ENCODE measurements at places on chromosomes 13 and 19.

GRCh38 chr13:46168341-46168740 lies 13.6 kb downstream of the LCP1 start:
- no peak for DNase-seq

- DNase-seq, result no peak
Measured at GRCh38 chr19:41801792-41802211, 5.4 kb downstream of the CEACAM3 start.

DNA sequence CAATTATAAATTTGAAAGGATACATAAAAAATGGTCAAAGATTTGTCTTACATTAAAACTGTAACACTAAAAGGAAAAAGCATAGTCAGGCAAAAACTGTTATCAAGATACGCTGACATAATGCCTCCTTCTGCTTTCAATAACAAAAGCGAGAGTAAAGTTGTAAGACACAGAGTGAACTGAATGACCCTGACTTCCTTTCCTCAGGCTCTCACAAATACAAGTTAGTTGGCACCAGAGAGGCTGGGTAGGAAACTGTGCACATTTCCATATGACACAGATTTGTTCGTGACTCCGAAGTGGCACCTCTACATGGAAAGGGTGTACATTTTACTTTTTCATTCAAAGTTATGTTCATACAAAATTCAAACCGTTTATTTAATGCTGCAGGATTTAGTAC lies 15.4 kb downstream of the FGF14 start:
- DNase-seq, result no peak

- no peak for DNase-seq
Measured at GRCh38 chr13:71602344-71602743, 264.7 kb downstream of the DACH1 start.

DNA sequence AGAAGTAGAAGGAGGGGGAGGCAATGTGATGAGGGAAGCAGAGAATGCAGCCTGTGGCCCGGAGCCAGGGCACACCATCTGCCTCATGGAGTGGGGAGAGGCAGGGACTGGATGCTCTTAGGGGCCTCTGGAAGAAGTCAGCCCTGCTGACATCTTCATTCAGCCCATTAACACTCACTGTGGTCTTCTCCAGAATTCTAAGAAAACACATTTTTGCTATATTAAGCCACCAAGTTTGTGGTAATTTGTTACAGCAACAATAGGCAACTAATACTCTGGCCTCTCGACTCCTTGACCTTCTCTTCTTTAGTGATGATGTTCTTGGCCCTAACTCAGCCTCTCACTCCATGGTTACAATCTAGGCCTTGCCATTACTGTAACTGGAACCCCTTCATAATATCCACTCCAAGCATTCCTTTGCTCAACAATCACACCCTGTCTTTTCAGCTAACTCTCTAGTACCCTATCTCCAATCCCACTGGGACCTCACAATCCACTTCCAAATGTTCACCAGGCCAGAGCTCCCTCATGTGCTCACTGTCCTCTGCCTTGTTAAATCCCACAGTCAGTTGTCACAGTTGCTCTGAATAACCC lies 98.5 kb downstream of the MIPEP start:
- no peak for DNase-seq

- DNase-seq, result no peak
Measured at GRCh38 chr19:38557205-38557799, 60.5 kb downstream of the MAP4K1 start.

- DNase-seq, result no peak
Measured at GRCh38 chr13:43573802-43574514, 212.8 kb downstream of the ENOX1 start.

DNA sequence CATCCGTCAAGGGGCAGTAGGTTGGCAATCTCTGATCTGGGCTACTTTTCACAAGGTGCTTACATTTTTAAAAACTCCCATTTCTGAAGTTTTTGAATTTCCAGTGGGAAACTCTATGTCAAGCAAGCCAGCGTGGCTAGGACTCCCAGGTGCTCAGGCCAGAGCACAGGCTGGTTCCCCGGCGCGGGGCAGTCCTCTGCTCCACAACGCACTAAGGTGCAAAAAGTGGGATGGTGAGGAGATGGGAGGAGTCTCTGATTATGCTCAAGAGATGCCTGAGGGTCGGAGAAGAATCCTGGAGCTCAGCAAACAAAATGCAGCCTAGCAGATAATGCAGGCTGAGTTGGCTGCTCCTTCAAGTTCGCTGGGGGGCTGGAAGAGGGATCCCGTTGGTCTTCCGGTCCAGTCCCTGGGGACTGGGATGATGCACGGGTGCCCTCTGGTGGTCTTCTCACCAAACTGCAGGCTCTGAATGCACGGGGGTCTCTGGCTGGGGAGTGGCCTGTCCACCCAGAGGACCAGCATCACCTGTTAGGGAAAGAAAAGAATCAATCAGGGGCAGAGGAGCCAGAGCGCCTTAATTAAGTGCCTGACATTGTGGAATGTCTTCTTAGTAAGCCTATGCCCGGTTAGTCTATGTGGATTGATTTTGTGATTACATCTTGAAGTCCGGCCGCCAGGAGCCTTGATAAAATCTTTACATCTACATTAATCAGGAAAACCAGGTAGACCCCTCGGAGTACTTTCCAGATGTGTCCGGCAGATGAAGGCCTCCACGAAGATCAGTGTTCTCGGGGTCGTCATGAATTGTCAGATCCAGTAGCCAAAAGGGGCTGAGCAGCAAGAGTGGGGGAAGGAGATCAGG lies 244.4 kb upstream of the MAB21L1 start:
- peak; percentile 43 for DNase-seq

DNA sequence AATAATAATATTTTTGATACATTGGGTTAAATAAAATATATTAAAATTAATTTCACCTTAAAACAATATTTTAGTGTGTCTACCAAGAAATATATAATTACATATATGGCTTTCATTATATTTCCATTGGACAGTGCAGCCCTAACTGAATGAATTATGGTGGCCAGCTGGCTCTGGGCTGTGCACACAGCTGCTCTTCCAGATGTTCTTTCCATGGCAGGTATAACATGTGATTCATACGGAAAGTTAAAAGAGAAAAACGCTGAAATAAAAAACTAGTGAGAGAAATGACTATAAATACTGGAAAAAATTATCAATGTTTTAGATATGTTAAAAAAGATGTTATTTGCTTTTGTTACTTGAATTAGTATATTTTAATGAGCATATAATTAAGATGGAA lies 216.3 kb downstream of the RGCC start:
- DNase-seq, result no peak

GRCh38 chr13:113849981-113850721 lies 13.7 kb downstream of the GAS6 start:
- no peak for DNase-seq

DNA sequence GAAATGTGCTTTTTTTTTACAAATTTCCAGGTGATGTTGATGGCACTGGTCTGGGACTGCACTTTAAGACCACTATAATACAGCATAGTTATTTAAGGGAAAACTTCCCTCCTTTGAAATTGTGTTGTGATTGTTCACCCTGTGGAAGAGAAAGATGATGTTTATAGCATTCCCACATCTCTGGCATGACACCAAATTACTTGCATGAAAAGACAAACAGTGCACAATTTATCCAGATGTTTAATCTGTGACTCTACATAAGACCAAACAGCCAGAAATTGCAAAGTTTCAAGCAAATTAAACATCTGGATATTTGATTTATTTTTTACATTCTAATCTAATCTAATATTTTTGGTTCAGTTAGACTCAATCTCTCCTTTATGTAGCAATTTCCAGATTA lies 51.6 kb downstream of the UFM1 start:
- no peak for DNase-seq

- no peak for DNase-seq
Measured at GRCh38 chr13:75931116-75931515, 295.0 kb downstream of the LMO7 start.

- DNase-seq, result no peak
Measured at GRCh38 chr13:57624565-57625435, 6.7 kb upstream of the PCDH17 start.

GRCh38 chr13:106772006-106772601 lies 204.2 kb upstream of the ARGLU1 start:
- no peak for DNase-seq

- DNase-seq, result no peak
Measured at GRCh38 chr13:79037197-79037596, 368.9 kb downstream of the RBM26 start.

- no peak for DNase-seq
Measured at GRCh38 chr19:28963486-28964250, 249.3 kb downstream of the UQCRFS1 start.

- no peak for DNase-seq
Measured at GRCh38 chr13:109090796-109091195, 461.4 kb downstream of the MYO16 start.

GRCh38 chr19:33904681-33905080 lies 108.0 kb downstream of the KCTD15 start:
- DNase-seq, result no peak

- no peak for DNase-seq
Measured at GRCh38 chr19:567296-567900, 5.0 kb upstream of the BSG start.

- DNase-seq, result no peak
Measured at GRCh38 chr19:40781140-40781539, 3.1 kb downstream of the RAB4B start.

DNA sequence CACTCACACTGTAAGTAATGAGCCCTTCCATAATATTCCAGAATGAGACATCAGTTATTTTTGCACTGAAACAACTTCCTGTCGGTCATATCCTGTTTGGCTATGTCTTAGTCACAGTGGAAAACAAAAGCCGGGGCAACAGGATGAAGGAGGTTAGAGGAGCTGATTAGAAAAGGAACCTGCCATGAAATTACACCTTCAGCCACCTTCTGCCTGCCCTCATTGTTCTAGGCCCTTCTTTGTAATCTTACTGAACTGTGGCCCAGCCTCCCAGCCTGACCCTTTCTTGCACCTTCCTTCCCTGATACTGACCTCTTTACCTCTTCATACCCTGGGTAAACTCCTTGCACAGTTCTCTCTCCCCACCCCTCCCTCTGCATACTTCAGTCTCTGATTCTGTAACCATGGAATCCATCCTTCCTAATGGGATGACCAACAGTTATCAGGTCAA lies 67.3 kb downstream of the DOCK9 start:
- no peak for DNase-seq

DNA sequence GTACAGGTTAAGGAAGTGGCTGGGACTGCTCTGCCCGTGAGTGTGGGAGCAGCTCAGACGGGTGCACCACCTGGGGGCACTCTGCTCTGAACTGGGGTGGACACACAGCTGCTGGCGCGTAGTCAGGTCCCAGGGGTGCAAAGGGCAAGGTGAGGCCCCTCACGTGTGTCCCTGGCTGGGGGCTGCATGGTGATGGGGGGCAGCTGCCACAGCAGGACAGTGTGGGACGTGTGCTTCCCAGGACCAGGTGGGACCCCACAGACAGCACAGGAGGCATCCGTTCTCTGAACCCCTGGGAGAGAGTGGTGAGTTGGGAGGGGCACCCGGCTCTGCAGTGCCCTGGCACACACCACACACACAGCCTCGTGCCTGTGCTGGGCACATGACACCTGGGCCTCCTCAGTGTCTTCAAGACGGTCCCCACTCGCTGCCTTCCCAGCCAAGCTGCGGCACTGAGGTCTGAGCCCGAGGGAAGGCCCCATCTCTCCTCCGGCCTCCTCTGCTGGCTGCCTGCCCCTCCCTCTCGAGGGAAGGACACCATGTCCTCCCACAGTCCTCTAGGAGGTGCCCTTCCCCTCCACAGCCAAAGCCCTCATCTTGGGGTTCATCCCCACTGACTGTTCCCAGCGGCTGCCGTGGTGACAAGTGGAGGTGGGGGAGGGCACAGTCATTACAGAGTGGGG lies 24.7 kb downstream of the CILP2 start:
- no peak for DNase-seq

- peak; percentile 69 for DNase-seq
Measured at GRCh38 chr19:53868091-53868891, 608 bp downstream of the MYADM start.

DNA sequence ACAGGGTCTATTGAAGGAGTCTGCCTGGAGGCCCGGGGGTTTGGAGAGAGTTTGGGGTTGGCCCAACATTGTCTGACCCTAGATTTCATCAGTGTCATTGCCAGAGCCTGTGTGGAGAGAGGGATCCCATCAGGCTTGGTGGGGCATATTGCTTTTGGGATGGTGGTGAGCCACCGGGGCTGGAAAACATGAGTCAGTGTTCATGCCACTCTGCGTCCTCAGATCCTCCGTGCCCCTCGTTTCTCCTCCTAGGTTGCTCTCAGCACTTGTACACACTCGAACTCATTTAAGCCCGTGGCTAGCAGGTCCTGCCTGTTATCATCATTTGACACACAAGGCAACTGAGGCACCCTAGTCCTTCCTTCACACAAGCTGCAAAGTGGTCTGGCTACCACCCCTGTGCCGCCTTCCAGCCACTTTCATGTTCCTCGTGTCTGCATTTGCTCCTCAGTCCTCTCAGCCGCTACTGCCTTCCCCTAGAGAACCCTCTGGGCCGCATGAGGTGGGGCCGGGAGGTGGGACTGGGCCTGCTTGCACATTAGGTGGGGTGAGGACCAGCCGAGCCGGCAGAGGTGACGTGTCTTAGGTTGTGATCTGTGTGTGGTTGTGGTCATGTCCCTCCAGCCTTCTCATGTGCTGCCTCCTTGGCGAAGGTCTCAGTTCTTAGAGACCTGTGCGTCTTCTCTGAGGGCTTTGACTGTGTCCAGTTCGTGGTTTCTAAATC lies 3.6 kb downstream of the NACC1 start:
- no peak for DNase-seq

DNA sequence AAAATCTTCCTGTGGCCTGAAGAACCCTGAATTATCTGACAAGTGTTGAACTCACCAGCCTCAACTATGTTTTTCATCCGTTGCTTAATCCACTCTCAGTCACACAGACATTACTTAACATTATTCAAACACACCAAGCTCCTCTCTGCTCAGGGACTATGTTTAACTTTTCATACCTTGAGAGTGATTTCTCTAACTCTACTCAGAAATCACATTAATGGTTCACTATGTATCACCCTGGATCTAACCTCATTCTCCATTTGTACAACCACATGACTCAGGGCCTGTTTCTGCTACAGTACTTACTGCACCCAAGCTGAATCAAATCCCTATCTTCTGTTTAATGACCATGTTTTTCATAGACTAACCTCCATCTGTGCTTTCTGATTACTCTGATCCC lies 553.7 kb upstream of the PRR20A start:
- DNase-seq, result no peak

GRCh38 chr13:36789730-36790129 lies 29.3 kb upstream of the RFXAP start:
- DNase-seq, result no peak

DNA sequence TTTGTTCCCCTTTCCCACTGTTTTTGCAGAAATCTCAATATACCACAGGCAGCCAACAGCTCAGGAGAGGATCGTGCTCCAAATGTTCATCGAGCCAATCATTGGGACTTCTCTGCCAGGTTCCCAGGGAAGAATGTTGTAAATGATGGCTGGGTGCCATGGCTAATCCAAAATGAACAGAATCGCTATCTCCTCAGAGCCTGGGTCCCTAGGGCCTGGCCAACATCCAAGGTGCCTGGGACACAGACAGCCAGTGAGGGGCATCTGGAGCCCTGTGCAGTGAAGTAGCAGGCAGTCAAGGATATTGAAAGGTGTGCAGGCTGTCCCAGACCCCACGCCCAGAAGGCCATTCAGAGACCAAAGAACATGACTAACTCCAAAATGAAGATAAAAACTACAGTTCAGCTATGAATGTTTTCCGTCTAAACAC lies 37.8 kb downstream of the BRD4 start:
- DNase-seq, result no peak

All from C1 segment of cervical spinal cord (tissue), 14 donors.